ENCODE measurements at places on chromosomes 6 and 20. TPM values are rescaled to one million over a fixed set of nuclear protein-coding genes. Genes with fewer than 3 reads are reported as not detected.

The DLK2 gene
- 0.64 TPM for total RNA-seq

The SAMHD1 gene
- total RNA-seq = 75.1 TPM

The IMPG1 gene
- not detected for total RNA-seq

The DNAH8 gene
- under 0.01 TPM for total RNA-seq

The TPD52L2 gene
- 103 TPM for total RNA-seq

The MATN4 gene
- not detected for total RNA-seq

The HAO1 gene
- not detected for total RNA-seq
